ENCODE measurements at places on chromosomes 13 and 19. TPM values are rescaled to one million over a fixed set of nuclear protein-coding genes. Genes with fewer than 3 reads are reported as not detected.

The GRIK5 gene
- polyA plus RNA-seq, result 2.5 TPM

The PGLYRP2 gene
- not detected for polyA plus RNA-seq

The EDDM13 gene
- polyA plus RNA-seq, result 1.8 TPM

The INAFM1 gene
- 12.4 TPM for polyA plus RNA-seq

The ZNF69 gene
- polyA plus RNA-seq, result 3.4 TPM

The FXYD1 gene
- polyA plus RNA-seq, result 261 TPM

The DDX39A gene
- 41.3 TPM for polyA plus RNA-seq

The CTXN1 gene
- 2.0 TPM for polyA plus RNA-seq

The SLITRK5 gene
- 3.4 TPM for polyA plus RNA-seq

The VMAC gene
- polyA plus RNA-seq, result 4.3 TPM

The PSPN gene
- 1.1 TPM for polyA plus RNA-seq

The LYPD5 gene
- 0.34 TPM for polyA plus RNA-seq

The TBXA2R gene
- polyA plus RNA-seq, result 1.7 TPM

The MVB12A gene
- 25.3 TPM for polyA plus RNA-seq

The CD209 gene
- polyA plus RNA-seq, result 2.3 TPM

Measured in forelimb muscle (tissue), 1 donor.